AG10803 (cell line): ENCODE measurements at places on chromosomes 11 and 22.
A peak's percentile ranks its signal among the peaks of the same experiment; 100 is the strongest.

DNA sequence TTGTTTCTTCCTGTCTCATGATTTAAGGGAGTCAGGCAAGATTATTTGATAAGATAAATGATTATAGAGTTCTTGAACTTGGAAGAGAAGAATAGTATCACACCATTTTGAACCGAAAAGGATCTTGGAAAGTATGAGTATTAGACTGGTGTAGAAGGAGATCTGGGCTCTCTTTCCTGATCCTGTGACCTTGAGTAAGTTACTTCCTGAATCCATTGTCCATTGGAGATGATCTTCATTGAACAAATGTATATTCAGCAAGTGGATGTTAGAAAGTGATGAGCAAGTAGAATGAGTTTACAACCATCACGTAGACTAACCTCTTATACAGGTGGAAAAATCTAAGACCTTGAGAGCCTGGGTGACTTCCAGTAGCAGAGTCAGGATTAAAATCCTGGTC, 2.0 kb downstream of the ACO2 start:
- DNase-seq, result no peak

GRCh38 chr11:73142128-73142377, at the start of gene FCHSD2:
TSS of gene FCHSD2 (minus strand) at chr11:73142318. CDS start at chr11:73141877, 441 bp downstream.
- no peak for DNase-seq

DNA sequence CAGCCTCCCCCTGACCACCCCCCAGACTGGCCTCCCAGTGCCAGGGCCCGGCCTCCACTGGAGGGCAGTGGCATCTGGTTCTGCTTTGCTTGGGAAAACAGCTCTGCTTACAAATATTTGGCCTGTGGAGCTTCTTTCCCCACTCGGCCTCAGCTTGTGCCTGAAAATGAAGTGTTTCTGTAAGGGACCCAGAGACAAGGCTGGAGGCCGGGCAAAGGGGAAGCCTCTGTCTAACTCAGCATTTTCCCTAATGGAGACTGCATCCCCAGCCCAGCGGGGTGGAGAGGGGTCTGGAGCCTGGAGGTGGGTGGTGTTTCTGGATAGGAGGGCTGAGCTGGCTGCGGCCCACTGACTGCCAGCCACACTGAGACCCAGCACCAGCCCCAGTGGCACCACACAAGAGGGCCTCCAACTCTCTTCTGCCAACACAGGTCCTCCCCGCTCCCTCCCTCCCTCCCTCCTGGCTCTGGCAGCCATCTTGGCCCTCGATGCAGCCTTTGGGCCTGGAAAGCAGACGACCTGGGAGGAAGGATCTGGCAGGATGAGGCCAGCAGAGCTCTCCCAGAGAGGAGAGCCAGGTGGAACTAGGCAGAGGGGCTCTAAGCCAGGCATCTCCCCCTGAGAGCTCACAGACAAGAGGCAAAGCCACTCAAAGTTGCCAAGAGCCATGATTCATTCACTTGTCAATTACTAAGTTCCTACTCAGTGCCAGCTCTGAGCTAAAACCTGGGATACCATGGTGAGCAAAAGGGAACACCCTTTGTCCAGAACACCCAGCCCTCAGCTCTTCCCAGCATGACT, 77.1 kb upstream of the CD82 start:
- DNase-seq, result no peak

GRCh38 chr11:62799486-62799885, 5.8 kb downstream of the NXF1 start:
- no peak for DNase-seq

DNA sequence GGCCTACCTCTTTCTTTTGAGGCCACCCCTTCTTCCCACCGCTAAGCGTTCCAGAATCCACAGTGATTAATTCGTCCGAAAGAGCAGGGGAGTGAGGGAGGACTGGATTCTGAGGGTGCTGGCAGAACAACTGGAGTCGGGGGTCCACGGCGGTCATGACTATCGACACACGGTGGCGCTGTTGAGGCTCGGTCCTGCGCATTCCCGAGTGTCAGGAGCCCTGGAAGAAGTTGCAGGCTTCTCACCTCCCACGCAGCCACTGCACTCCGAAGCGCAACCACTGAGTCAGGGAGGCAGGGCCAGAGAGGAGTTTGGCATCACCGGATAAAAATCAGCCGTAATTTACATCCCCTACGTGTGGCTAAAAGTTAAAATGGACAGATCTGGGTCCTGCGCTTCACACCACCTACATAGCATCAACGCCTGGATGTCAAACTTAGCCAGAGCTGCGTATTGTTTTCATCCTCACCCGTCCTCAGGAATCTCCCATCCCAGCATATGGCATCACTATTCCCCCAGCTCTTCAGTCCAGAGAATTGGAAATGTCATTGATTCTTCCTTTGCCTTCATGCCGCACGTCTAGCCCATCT, 10.7 kb upstream of the CTSF start:
- DNase-seq, result peak; percentile 59

DNA sequence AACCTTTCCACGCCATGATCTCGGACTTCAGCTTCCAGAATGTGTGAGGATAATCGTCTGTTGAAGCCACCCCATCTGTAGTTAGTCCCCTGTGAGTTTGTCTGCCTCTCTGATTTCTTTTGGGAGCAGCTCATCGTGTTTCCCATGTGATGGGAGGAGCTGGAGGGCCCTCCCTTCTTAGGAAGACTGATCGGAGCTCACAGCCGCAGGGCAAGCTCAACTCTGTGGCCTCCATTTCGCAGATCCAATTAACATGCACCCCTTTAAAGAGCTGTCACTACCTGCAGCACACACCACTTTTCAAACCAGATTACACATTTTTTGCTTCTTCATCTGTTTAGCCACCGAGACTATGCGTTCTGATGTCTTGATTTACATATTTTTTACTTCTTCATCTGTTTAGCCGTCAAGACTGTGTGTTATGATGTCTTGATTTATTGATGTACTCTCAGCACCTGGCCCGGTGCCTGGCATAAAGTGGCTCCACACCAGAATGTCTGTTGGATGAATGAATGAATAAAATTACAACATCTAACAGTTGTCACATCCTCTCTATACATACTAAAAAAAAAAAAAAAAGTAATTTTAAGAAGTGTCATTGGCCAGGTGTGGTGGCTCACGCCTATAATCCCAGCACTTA, 14.9 kb upstream of the PPFIA1 start:
- DNase-seq, result no peak

GRCh38 chr11:64753380-64754123, 6.2 kb downstream of the PYGM start:
- no peak for DNase-seq

- no peak for DNase-seq
Measured at GRCh38 chr11:19719960-19720359, 7.3 kb downstream of the NAV2 start.

DNA sequence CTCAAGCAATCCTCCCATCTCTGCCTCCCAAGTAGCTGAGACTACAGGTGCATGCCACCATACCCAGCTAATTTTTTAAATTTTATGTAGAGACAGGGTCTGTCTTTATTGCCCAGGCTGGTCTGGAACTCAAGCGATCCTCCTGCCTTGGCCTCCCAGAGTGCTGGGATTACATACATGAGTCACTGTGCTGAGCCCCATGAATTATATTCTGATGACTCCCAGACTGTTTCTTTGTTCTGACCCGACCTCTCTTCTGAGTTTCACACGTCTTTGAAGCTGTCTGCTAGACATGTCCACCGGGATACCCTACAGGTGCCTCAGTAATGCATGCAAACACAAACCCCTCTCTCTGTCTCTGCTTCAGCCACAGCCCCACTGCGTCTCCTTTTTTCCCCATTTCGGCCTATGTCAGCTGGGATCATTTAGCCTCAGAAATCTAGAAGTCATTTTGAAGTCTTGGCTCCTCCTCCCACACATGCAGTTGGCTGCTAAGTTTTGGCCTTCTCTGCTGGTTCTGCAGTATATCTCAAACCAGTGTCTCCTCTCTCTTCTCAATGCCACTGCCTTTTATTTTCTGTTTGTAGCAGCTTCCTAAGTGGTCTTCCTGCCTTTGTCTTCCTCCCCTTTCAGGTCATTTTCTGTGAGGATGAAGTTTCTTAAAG, 4.8 kb downstream of the VPS26B start:
- peak; percentile 31 for DNase-seq

DNA sequence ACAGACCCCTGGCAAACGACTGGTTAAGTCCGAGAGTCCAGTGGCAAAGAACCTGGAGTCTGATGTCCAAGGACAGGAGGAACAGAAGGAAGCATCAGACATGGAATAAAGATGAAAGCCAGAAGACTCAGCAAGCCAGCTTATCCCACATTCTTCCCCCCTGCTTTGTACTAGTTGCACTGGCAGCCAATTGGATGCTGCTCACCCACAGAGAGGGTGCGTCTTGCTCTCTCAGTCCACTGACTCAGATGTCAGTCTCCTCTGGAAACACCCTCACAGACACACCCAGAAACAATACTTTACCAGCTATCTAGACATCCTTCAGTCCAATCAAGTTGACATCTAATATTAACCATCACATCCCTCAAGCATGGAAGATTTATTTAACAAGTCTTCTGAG, 1265.8 kb upstream of the CNTN5 start:
- DNase-seq, result no peak

GRCh38 chr11:34475656-34476055, 36.9 kb downstream of the CAT start:
- no peak for DNase-seq

GRCh38 chr11:109796253-109796652, 296.9 kb upstream of the ZC3H12C start:
- no peak for DNase-seq

DNA sequence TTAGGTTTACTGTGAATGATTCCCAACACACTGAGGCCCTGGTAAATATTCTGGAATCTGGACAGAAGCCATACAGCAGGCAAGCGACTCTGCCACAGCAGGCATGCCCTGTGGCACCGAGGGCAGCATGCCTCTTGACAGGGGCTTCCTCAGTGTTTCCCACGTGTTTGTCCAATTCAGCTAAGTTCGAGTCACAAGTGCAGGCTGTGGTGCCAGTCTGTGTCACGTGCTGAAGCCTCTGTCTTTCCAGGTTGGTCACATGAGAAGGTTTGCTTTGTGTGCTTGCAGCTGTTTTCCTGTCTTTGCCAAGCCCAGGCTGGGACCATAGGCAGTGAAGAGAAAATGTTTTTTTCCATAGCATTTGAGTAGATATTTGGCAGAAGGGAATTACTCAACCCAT, 2.4 kb upstream of the PPFIBP2 start:
- no peak for DNase-seq

- peak; percentile 49 for DNase-seq
Measured at GRCh38 chr22:27454807-27455450, 346.6 kb downstream of the MN1 start.

DNA sequence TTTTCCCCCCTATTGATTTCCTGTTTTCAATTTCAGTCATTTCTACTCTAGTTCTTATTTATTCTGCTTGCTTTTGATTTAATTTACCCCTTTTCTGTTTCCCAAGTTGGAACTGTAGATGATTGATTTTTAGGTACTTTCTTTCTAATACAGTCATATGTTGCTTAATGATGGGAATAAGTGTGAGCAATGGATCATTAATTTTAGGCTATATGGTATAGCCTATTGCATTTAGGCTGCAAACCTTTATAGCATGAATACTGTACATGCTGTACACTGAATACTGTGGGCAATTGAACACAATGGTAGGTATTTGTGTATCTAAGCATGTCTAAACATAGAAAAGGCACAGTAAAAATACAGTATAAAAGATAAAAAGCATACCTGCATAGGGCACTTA, 44.9 kb downstream of the DDX10 start:
- DNase-seq, result no peak

GRCh38 chr22:19604711-19605268, 80.6 kb upstream of the CLDN5 start:
- DNase-seq, result no peak
